Left ventricle myocardium inferior (tissue), 1 donor: ENCODE measurements at places on chromosomes 7 and 10. TPM values are rescaled to one million over a fixed set of nuclear protein-coding genes. Genes with fewer than 3 reads are reported as not detected.
A peak's percentile ranks its signal among the peaks of the same experiment; 100 is the strongest.

The MYPN gene
- 124 TPM for total RNA-seq

The IQUB gene
- 0.38 TPM for total RNA-seq

The HOXA5 gene
- not detected for total RNA-seq

The PRSS37 gene
- total RNA-seq, result not detected

- no peak for DNase-seq
Measured at GRCh38 chr10:124255556-124255955, 162.2 kb upstream of the CHST15 start.

GRCh38 chr10:117366741-117367140, 8.5 kb downstream of the PDZD8 start:
- DNase-seq, result no peak

- DNase-seq, result no peak
Measured at GRCh38 chr7:114819616-114820362, 102.1 kb upstream of the MDFIC start.

DNA sequence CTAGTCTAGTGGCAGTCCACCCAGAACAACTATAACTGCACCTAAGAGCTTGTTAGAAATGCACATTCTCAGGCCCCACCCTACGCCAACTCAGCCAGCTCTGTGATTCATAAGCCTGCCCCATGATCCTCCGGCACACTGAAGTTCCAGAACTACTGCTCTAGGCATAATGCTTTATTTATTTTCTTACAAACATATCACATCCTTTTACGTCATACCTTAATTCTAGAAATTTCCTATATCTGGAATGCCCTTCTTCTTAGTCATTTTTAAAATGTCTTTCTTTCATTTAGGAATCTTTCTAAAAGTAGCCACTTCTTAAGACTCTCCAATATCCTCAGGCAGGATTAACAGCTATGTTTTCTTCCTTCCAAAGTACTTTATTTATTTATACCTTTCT, 480.1 kb downstream of the INHBA start:
- no peak for DNase-seq

GRCh38 chr7:31051598-31052486, at the start of gene ADCYAP1R1:
TSS of gene ADCYAP1R1 (plus strand) at chr7:31052308. CDS start at chr7:31063265, 10,957 bp downstream.
- peak; percentile 61 for DNase-seq
